ENCODE measurements at places on chromosomes 4 and X. TPM values are rescaled to one million over a fixed set of nuclear protein-coding genes. Genes with fewer than 3 reads are reported as not detected.

- DNase-seq = no peak
These were observed 86.9 kb upstream of the NWD2 start for GRCh38 chr4:37157476-37158167.

DNA sequence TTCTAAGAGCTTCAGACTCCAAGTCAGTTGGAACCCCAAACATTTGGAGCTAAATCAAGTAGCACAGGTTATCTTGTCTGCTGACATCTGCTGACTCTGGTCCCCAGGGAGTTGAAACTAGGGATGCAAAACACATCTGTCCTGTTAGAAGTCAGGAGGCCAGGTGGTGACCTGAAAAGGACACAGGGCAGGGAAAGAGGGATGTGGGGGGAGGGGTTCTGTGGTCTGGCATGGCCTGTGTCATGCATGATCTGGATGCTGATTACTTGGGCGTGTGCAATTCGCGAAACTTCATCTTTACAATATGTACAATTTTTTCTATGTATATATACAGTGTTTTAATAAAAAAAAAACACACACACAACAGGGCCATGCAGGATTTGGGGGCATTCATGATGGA is 55.3 kb downstream of the FHDC1 start:
- no peak for DNase-seq

DNA sequence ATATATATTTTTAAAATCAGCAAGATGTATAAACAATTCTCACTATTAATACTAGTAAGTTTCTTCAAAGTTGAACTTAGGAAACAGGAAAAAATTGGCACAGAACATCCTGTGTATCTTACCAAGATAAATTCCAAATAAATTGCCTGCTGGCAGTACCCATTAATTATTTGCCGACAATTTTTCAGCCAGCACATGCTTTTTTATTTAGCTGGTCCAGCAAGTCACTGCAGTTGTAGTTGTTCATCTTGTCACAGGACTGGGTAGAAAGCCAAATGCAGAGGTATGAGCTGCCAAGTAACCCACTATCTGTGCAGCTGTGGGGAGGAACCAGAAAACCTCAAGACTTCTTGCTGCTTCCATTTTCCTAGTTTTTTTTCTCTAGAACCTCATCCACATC is 113.4 kb downstream of the PACRGL start:
- no peak for DNase-seq

DNA sequence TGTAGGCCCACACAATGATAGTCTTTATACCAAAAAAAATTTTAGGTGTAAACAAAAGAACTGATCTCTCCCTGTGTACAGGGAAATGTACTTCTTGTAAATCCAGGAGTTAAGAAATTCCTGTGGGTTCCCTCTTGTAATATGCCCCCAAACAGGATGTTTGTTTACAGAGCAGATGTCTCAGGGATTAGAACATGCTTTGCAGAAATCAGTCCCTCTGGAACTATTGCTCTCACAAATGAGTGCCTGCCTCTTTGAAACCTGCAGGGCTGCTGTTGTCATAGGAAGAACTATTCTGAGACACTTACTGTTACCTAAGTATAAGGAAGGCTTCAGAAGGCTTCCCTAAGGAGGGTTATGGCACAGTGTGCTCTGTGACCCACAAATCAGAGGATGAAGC is 35.6 kb downstream of the PAK3 start:
- DNase-seq = no peak

MFSD8 gene
- 19.3 TPM for total RNA-seq

FSTL5 gene
- total RNA-seq = not detected
